ENCODE measurements at places on chromosomes 6 and 20.

- DNase-seq: no peak
Observed at GRCh38 chr6:33912195-33912594, 108.4 kb upstream of the MLN start.

GRCh38 chr20:1616858-1617434 is 2.9 kb downstream of the SIRPB1 start:
- DNase-seq: no peak

DNA sequence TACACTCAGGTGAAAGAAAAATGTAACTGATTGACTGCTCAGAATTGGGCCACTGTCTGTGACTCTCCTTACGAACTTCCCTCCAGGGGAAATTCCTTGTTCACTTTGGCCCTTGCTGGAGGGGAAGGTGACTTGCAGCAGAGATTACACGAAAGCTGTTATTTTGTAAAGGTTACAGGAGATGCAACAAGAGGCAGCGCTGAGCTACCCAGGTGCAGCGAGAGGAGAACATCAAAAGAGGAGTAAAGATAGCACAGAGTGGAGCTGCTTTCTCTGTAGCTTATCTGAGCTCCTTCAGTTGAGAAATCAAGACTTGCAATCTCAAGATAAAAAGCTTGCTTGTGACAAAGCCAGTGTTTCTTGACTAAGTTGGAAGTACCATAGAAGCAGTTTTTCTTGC is 144.6 kb downstream of the ARHGAP18 start:
- no peak for DNase-seq

DNA sequence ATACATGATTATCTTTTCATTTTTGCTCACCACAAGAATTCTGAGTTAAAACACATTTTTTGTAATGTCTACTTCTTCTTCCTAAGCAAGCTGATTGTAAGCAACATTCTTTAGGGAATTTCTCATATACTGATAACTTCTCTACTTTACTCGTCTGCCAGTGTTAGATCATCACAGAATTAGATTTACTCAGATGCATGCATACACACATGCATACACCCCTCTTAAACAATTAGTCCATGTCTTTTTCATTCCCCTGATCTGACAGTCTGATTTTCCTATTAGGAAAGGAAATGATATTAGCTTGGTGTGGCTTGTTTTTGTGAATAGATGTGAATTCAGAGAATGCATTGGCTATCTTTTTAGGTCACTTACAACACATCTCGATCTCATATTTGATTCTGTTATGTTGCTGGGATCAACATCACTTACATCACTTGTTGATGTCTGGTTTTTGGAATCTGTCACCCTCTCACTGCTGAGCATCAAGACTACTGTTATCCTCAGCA is 91.4 kb downstream of the FIG4 start:
- no peak for DNase-seq

DNA sequence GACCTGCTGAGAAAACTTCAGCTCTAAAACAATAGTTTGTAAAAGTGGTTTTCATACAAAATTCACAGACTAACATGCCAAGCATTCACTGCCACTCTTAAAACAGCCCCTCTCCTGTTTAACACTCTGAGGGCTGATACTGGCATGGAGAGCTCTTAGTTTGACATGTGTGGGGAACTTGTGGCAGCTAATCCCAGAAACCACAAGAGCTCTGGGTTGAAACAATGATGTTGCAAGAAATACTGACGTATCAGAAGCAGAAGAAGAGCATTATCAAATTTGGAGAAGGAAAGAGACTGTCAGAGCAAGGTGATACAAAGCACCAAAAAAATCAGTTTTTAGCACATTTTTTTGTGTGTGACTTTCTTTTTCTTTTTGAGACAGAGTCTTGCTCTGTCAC is 5.1 kb downstream of the BEND3 start:
- no peak for DNase-seq

- no peak for DNase-seq
Observed at GRCh38 chr6:149211046-149211571, 106.4 kb upstream of the TAB2 start.

- DNase-seq: peak; percentile 95
Observed at GRCh38 chr6:27078734-27079357, 168.7 kb upstream of the PRSS16 start.

- DNase-seq: no peak
Observed at GRCh38 chr20:17437251-17437650, 93.9 kb downstream of the BFSP1 start.

DNA sequence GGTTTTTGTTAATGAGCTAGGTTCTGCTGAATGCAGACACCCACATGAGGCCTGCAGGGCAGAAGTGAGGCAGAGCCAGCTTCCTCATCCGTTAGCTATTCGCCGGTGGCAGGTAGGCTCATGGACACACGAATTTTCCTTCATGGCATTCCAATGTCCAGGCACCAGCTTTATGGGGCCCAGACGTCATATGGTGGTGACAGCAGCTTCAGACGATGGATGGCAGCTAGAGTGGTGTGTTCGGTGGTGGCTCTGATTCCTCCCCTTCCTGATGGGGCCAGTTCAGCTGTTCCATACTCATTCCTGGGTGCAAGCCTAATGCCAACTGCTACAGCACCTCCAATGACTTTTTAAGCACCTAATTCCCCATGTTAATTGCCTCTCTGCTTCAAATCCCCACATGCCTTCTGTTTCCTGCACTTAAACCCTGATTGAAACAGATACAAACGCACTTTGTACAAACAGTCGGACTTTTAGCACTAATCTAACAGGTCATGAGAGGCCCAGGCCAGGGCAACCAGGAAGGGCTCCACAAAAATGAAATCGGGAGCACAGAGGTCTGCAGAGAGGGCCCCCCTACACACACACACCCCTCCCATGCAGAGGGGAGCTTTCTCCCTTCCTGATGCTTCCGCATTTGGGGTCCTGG is 35.7 kb upstream of the MLN start:
- no peak for DNase-seq

GRCh38 chr6:69933239-69933638 is 66.9 kb downstream of the COL19A1 start:
- no peak for DNase-seq

Measured in NCI-H748 treated with DMSO at 0.1 percent for 48 hours (cell line).